ENCODE measurements at places on chromosomes 1 and 21.

GRCh38 chr1:205623646-205624045 lies 8.2 kb downstream of the ELK4 start:
- DNase-seq = no peak

- DNase-seq = no peak
These were observed 65.2 kb downstream of the TMCO4 start for GRCh38 chr1:19734472-19734999.

DNA sequence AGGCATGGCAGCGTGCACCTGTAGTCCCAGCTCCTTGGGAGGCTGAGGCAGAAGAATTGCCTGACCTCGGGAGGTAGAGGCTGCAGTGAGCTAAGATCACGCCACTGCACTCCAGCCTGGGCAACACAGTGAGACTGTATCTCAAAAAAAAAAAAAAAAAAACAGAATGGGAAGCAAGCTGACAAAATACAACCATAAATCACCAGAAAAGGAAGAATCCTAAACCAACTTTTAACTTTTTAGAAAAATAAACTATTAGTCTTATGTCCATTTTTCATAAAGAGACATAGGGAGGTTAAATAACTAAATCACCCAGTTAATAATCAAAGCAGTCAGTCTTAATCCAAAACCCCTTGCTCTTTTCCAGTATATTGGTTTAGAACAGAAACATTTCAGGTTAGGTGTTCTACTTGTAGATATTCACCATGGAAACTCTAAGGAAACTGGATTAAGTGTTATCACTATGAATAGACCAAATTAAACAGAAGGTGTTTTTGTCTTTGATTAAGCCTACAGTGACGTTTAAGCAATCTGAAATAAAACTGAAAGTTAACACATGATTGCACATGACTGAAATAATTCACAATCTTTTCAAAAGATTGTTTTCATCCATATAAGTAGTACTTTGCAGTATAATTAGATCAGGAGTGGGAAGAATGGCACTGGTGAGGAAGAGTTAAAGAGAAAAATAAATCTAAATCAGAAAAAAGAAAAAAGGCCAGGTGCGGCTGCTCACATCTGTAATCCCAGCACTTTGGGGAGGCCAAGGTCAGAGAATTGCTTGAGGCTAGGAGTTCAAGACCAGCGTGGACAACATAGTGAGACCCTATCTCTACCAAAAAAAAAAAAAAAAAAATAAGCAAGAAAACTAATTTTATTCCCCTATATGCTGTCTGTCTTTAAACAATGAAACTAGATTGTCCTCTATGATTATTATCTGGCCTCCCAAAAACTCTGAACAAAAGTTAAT lies 9.6 kb downstream of the CDC42BPA start:
- no peak for DNase-seq

- DNase-seq = no peak
These were observed 8.7 kb upstream of the MMEL1 start for GRCh38 chr1:2641381-2642130.

DNA sequence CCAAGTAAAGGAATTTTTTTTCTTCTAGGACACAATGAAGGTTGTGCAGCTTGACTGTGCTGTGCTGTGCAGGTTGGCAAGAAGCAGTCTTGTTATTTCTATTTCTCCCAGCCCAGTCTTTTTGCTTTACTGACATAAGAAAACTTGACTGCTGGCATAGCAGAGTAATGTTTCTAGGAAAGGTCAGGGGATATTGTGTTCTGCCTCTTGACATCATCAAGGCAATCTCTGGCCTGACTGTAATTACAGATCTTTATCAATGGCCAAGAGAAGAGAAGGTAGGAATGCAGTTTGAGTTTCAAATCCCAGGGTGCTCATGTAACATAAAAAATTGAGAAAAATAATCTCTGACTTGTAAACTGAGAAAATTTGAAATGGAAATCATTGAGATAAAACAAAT lies 226.3 kb upstream of the ADGRL4 start:
- no peak for DNase-seq

- DNase-seq = no peak
These were observed 36.4 kb upstream of the WNT4 start for GRCh38 chr1:22179197-22179803.

DNA sequence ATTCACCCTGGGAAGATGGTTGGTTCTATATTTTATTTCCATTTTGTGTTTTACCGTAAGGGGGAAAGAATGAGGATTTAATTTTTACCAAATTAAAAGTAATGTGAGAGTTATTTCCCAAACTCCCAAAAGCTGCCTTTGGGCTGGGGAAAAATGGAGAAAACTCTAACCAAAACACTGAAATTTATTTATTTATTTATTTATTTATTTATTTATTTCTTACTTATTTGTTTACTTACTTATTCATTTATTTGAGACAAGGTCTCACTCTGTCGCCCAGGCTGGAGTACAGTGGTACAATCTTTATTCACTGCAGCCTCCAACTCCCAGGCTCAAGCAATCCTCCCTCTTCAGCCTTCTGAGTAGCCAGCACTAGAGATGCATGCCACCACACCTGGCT lies 38.0 kb upstream of the ZBTB18 start:
- no peak for DNase-seq

- DNase-seq = no peak
These were observed 1.2 kb downstream of the NHLH2 start for GRCh38 chr1:115839679-115840237.

DNA sequence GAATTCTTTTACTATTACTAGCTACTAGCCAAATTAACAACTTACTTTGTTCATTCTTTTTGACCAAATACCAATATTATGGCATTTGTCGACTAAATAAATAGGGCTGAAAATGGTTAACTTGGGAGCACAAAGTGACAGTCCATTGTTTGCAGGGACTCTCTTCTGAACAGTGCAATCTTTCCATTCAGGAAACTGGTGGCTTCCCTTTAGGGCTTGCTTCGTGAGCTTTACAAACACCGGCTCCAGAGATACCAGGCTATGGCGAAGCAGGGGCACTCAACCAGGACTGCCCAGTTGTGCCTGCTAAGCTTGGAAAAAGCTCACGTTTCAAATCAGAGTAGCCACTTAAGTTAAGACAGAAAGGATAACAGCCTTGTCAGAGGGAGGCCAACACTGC lies 12.3 kb downstream of the RAB42 start:
- DNase-seq = no peak

DNA sequence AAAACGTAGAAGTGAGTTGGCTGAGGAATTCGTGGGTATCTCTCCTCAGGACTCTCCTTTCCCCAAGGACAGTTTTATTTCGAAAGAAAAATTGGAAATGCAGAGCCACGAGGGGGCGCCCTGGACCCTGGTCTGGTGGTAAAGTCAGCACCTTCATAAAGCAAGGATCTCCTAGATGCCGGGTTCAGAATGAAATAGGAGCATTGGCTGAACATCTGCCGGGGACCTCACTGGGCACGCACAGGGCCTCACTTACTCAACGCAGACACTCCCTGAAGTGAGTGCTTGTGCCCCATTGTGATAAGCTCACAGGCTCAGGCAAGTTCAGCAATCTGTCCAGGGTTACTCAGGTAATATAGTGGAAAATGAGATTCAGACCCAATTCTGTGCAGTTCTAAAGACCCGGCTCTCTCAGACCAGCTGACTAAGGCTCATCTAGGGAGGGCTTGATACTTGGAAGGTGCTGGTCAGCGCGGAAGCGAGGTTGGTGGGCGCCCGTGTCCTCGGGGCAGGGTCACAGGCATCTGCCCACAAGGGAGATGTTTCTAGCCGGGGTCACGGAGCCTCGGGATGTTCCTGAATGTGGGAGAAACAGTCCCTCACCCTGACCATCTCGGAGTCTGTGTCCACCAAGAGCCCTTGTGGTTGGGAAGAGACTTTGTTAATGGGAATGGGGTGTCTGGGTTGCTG lies 55.7 kb upstream of the ETV3 start:
- no peak for DNase-seq

DNA sequence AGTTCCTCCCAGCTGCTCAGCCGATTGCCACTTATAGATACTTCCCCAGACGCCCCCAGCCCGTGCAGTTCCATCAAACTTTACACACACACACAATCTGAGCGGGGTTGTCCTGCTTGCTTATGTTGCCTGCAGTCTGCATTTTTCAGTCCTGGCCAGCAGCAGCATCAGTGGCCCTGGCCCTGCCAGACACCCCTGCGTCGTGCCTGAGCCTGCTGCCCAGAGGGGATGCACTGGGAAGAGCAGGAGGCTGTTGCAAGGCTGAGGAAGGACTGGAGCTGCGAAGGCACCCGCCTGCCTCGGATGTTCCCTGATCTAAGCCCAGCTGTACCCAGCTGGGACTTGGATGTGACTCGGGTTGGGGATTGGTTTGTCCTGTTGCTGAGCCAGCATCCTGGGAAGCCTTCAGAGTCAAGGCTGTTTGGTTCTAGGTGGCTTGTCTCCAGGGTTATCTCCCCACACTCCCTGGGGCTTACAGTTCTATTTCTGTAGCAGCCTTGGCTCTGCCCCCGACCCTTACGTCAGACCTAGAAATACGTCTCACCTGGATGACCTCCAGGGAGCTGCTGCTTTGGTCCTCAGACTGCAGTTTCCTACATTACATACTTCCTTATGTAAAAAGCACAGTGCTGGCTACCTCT lies 42.3 kb downstream of the MAN1C1 start:
- no peak for DNase-seq

DNA sequence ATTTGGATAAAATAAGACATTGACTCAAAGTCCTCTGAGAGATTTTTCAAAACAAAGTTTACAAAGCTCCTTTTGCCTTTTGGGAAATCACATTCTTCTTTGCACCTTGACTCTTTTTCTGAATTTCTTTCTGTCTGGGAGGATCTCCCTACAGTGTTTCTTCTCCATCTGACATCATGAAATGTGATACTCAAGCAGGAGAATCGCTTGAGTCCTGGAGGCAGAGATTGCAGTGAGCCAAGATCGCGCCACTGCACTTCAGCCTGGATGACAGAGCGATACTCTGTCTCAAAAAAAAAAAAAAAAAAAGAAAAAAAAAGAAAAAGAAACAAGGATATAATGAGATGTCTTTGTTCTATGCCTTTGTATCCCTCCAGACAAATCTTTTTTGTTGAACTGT lies 13.3 kb upstream of the GRIK1 start:
- no peak for DNase-seq

GRCh38 chr21:33981391-33982101 lies 65.9 kb upstream of the ATP5PO start:
- DNase-seq = no peak

DNA sequence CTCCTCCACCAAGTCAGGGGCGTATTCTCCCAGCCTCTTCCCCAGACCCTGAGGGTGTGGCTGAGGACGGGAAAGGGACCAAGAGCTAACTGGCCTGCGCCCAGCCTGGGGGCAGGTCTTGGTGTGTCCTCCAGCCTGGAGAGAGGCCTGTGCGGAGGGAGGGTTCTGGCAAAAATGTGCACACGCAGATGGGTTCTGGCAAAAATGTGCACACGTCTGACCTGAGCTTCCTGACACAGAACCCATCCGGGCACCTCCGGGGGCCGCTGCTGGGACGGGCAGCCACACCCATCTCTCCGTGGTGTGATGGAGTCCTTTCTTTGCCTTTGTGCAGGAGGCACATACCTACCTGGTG lies 23.1 kb upstream of the PKP1 start:
- no peak for DNase-seq

DNA sequence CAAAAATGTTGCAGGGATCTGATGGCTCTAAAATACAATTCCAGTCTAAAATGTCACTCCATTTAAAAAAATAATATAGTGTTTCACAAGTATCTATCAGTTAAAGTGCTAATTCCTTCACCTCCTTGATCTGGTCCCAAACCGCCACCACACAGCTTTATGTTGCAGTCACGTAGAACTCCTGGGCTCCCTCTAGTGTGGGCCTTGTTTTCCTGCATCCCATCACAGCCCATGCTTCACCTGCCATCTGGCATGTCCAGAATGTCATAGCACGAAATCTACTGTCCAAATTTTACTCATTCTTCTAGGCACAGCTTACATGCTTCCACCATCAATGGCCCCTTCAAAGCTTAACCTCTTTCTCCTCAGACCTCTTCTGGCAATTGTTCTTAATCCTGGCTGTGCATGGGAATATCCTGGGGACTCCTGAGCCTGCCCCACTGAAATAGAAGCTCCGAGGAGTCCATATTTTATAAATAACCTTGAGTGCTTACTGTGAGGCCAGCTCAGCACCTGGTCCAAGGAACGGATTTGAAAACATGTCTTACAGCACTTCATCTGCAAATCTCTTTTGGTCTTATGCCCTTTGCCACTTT lies 15.5 kb downstream of the FYB2 start:
- no peak for DNase-seq

DNA sequence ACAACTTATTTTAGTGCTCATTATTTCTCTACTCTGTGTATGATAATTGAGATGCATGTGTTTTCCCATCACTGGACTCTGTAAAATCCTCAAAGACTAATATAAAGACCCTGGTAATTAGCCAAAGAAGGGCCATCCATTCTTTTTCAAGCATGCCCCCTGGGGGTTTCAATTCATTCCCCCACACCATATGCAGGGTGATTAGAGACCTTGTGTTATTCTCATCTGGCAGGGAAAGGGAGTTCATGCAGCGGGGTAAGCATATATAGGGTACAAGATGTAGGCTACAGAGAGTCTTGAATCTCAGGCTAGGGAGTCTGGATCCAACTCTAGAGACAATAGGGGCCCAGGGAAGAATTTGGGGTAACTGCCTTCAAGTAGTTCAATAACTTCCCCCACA lies 166.5 kb downstream of the TNR start:
- DNase-seq = no peak

DNA sequence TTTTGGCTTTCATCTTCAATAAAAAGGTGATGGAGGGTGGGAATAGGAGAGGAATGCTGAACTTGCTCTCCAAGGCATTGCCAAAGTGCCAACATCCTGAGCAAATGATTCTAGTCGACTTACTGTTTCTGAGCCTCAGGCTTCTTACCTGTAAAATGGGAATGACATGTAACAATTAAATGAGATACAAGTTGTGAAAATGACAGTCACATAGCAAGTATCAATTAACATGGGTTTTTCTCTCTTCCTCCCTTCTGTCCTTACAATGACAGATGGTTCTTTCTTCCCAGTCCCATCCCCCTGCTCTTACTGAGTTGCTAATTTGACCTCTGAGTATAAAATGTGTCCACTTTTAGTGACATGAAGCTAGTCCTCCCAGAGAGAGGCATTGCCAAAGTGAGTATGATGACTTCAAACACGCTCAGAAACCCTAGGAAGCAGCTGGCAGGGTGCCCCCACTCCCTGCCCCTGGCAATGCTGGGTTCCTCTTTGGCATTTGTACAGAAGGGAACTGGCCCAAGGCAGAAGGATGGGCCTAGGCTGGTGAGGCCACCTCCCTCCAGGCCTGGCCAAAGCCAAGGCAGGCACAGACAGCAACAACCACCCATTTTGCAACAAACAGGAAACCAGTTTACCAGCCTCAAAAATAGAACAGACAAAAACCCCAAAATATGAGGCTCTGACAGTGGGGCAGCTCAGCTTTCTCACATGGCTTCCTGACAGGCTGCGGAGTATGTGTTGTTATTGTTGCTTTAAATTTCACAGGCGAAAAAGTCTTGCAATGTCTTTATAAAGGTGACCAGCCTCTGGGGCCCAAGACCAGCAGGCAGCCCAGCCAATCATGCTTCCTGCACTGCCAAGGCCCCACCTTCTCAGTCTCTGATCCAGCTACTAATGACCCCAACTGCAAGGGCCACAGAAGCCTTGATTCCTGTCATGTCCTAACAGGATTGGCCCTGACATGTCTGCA lies 115.9 kb downstream of the HIVEP3 start:
- DNase-seq = peak; percentile 53

- peak; percentile 47 for DNase-seq
These were observed 31.7 kb upstream of the CACYBP start for GRCh38 chr1:174967845-174968705.

- DNase-seq = no peak
These were observed 95.2 kb downstream of the COQ8A start for GRCh38 chr1:227035316-227035715.
